Activated CD4-positive, alpha-beta T cell treated with anti-CD3 and anti-CD28 coated beads for 4 hours (primary cell): ENCODE measurements at places on chromosomes 7 and 10.

GRCh38 chr7:84122582-84123360 is 71.8 kb downstream of the SEMA3A start:
- no peak for DNase-seq

- DNase-seq, result no peak
Observed at GRCh38 chr7:159096736-159097581, 47.7 kb downstream of the VIPR2 start.

- DNase-seq, result no peak
Observed at GRCh38 chr10:69344591-69345252, 66.4 kb downstream of the HK1 start.

DNA sequence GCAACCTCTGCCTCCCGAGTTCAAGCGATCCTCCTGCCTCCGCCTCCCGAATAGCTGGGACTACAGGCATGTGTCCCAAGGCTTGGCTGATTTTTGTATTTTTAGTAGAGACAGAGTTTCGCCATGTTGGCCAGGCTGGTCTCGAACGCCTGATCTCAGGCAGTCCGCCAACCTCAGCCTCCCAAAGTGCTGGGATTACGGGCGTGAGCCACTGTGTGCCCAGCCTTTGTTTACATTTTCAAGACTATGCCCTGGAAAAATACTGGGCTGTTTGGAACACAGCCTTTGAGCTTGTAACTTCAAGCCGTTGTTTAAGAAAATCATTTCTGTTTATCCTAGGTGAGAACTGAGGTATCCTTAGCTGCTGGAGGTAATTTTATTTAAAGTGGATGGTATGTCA is 1.9 kb downstream of the ZKSCAN1 start:
- no peak for DNase-seq

DNA sequence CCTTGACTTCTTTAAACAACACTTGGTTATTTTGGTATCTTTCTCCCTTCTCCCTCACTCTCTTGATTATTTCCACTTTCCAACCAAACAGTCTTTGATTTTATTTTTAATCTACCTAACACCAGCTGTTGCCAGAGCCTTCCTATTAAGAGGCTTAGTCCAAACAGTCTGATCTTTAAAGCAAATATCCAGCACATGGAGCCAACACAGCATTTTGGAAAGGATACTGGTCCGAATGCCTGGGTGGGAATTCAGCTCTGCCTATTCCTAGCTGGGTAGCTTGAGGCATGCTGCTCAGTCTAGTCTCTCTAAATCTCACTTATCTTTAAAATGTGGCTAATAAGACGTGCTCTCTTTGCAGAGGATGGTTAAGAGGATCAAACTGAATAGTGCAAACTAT is 129.3 kb downstream of the NRCAM start:
- DNase-seq, result no peak

GRCh38 chr7:4277936-4278335 is 404.2 kb upstream of the FOXK1 start:
- DNase-seq, result no peak

GRCh38 chr7:2825559-2826227 is 18.4 kb downstream of the GNA12 start:
- DNase-seq, result no peak

- DNase-seq, result no peak
Observed at GRCh38 chr7:137881607-137882260, 35.0 kb upstream of the DGKI start.

GRCh38 chr10:132740588-132740987 is 45.4 kb downstream of the NKX6-2 start:
- DNase-seq, result no peak

- no peak for DNase-seq
Observed at GRCh38 chr10:120421250-120421649, 35.8 kb upstream of the PLPP4 start.

GRCh38 chr10:130042381-130042780 is 68.2 kb downstream of the C10orf143 start:
- DNase-seq, result no peak

- DNase-seq, result no peak
Observed at GRCh38 chr7:48759431-48760080, 164.8 kb upstream of the CDC14C start.

DNA sequence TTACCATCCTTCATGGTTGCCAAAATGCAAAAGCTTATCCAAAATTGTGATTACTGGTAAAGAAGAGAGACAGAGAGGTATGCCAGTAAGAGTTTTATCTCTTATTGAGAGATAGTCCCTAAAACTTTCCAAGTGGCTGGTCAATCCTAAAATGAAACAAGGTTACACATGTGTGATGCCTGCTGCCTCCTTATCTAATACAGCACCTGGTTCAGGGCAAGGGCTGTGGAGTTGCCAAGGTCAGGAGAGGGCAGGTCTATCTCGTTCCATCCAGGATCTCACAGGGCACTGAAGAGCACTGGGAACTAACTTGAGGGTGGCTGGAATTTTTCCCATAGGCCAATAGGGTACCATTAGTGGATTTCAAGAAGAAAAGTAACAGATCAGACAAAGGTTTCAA is 18.3 kb downstream of the VOPP1 start:
- DNase-seq, result no peak

DNA sequence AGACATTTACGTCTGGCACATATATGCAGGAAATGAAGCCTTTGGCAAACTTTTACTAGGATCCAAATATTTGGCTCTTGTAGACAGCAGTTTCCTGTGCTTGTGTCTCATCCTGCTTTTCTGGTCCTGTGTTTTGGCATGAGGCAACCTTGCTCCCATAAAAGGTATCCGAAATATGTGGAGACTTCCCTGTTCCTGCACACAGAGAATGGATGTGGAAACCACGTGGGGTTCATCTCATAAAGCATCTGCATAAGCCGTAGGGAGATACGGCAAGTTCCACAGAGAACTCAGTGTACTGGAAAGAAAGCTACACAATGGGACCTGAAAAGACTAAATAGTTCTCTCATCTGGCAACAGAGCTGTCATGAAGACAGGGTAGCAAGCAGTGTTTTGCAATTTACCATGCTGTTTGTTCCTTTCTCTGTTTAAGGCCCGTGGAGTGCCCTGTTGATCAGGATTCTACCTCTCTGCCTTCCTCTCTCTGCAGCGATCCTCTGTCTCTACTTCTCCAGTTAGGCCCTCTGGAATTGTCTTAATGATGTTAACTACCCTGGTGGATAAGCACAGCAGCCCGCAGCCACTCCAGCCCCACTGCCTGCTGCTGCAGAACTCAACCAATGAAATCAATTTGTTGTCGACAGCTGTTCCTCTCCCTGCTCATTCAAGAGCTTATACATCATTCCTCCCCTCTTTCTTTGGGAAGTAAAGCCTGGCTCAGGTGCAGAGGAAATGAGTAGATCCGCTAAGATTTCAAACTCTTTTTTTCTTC is 293.6 kb downstream of the CSTF2T start:
- DNase-seq, result no peak

- no peak for DNase-seq
Observed at GRCh38 chr10:87723500-87723899, 63.8 kb downstream of the PAPSS2 start.

DNA sequence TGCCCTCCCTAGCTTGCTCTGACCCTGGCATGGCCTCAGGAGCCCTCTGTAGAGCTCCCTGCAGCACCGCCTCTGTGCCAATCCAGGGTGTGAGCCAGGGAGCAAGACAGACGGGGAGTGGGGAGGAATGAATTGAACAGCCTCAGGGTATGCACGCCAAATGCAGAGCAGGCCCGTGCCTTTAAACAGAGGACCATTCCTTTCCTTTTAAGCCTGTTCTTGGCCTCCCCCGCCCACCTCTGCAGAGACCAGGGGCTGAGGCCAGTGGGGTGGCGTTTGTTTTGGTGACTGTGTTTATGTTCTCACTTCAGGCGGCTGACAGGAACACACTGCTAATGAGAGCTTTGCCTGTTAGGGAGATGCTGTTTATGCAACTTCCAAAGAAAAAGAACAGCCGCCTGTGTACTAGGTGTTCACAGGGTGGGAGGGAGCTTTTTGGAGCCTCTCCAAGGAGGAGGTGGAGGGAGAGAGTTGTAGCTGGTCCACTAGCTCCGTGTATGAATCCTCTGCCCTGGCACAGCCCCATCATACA is 528.1 kb upstream of the DPP6 start:
- no peak for DNase-seq

DNA sequence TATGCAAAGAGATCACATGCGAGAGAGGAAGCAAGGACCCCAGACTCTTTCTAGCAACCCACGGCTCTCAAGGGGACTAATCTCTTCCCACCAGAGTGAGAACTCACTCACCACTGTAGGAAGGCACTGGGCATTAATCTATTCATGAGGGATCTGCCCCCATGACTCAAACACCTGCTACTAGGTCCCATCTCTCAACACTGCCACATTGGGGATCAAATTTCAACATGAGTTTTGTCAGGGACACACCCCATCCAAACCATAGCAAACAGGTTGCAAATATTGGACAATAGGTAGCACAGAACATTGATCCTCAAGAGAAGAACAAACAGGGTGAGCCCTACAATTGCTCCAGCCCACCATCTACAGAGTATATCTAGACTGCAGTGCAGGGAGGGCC is 740.6 kb downstream of the LRMDA start:
- DNase-seq, result no peak

DNA sequence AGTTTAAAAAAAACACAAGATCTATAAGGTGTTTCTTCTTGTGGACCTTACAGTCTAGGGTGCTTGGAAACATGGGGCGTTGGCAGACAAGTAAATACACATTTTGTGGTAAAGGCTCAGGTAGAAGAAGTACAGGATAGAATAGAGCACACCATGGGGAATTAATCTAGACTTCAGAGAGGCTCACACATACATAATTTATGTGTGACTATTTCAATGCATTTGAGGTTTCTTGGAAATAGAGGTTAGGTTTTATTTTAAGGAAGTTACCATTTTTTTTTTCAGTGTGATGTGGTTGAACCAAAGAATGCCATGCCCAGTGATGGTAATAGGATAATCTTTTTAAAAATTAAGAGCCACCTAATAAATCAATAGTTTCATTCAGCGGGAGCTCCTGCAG is 12.8 kb downstream of the CFTR start:
- DNase-seq, result no peak

- DNase-seq, result no peak
Observed at GRCh38 chr10:31596765-31597164, 277.7 kb downstream of the ZEB1 start.

GRCh38 chr7:30083334-30083733 is 51.5 kb upstream of the MTURN start:
- no peak for DNase-seq

GRCh38 chr10:87593702-87594101 is 66.0 kb upstream of the PAPSS2 start:
- no peak for DNase-seq

- peak; percentile 91 for DNase-seq
Observed at GRCh38 chr10:21533467-21534279, at the start of gene MLLT10. Gene MLLT10 (plus strand): TSS chr10:21534232. CDS start chr10:21534645, 413 bp downstream.

DNA sequence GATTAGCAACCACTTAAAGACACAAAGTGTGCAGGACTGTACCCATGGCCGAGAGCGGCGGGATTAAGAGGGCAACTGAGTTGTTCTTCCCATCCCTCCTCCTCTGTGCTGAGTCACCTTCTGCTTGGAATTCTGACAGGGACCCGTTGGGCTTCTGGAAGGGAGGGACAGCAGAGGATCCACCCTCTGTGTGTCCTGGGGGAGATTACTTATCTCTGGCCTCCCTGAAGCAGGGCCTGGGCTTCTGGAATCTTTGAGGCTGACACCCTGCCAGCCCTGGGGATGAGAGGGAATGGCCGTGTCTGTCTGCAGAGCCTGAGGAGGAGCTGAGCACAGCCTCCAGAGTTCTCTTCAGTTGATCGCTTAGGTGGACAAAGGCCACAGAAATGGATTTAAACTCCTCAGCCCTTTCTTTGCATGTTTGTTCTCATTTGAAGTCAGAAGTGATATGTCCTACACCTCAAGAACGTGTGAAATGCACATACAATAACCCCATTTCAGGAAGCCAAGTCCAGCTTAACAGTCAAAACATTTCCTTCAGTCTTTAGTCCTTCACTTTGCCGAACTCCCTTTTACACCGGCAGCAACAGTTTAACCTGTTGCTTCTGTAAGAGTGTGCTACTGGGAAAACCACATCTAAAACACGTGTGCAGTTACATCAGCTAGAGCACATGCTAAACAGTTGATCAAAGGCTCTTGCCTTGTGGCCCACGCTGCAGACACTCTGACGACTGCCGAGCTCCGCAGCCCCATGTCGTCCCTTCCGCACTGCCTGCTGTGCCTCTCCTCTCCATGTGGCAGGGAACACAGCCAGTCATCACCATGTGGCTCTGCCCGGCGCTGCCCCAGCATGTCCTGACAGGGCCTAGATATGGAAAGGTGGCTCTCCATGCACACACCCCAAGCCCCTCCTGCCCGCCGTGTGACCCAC is 55.7 kb downstream of the IKZF1 start:
- peak; percentile 88 for DNase-seq

DNA sequence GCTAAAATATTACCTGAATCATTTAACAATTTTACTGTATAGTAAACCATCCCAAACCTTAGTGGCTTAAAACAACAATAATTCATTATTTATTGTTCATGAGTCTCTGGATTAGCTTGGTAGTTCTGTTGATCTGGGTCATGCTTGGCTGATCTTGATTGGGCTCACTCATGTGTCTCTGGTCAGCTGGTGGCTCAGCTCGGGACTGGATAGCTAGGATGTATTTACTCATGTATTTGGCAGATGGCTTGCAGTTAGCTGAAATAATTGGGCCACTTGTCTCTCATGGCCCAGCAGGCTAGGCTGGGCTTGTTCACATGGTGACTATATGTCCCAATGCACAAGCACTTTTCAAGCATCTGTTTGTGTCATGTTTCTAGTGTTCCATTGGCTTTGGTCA is 262.8 kb downstream of the BBS9 start:
- DNase-seq, result no peak

GRCh38 chr7:132528695-132529094 is 47.6 kb downstream of the PLXNA4 start:
- DNase-seq, result no peak

GRCh38 chr7:132406039-132406438 is 170.2 kb downstream of the PLXNA4 start:
- no peak for DNase-seq

GRCh38 chr10:114470361-114470760 is 66.1 kb upstream of the AFAP1L2 start:
- DNase-seq, result no peak

- DNase-seq, result no peak
Observed at GRCh38 chr7:132152131-132152889, 424.0 kb downstream of the PLXNA4 start.

- DNase-seq, result no peak
Observed at GRCh38 chr10:22986771-22987542, 59.1 kb downstream of the ARMC3 start.

- no peak for DNase-seq
Observed at GRCh38 chr10:104090611-104091010, 4.9 kb upstream of the COL17A1 start.

DNA sequence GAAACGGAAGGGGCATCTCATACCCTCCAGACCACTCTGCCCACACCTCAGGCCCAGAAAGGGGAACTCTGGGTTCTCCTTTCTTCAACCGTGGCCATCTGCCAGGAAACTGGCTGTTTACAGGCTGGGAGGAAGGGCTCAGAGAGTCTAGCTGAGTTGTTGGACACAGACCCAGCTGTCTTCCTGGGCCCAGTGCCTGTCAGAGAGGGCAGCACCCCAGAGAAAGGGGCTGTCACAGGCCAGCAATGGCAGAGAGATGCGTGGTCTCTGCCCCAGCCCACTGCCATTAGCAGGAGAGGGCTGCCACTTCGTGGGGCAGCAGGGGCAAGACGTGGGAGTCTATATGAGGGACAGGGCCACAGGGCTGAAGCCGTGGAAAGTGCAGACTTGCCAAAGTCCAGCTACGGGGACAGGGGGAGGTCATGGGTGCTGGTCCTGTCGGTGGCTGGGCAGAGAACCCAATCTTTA is 11.0 kb downstream of the GRID1 start:
- DNase-seq, result no peak
